ENCODE measurements at places on chromosomes 5 and 9.

DNA sequence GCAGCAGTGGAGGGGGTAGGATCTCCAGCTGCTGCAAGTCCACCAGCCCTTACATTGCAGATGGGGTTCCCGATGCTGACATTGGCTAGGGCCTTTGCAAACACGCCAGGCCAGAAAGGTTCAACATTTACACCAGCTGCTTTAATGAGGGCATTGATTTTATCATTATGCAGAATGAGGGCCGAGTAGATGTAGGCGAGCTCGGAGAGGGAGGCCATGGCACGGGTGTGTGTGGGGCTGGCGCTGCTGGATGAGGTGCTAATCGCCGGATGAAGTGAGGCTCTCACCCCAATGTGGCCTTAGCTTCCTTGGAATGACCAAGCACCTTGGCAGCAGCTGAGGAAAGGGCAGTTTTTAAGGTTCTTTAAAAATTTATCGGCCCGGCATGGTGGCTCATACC is 27.4 kb downstream of the PHAX start:
- DNase-seq = no peak

- DNase-seq = no peak
Measured at GRCh38 chr5:128193665-128194390, 110.3 kb downstream of the SLC12A2 start.

DNA sequence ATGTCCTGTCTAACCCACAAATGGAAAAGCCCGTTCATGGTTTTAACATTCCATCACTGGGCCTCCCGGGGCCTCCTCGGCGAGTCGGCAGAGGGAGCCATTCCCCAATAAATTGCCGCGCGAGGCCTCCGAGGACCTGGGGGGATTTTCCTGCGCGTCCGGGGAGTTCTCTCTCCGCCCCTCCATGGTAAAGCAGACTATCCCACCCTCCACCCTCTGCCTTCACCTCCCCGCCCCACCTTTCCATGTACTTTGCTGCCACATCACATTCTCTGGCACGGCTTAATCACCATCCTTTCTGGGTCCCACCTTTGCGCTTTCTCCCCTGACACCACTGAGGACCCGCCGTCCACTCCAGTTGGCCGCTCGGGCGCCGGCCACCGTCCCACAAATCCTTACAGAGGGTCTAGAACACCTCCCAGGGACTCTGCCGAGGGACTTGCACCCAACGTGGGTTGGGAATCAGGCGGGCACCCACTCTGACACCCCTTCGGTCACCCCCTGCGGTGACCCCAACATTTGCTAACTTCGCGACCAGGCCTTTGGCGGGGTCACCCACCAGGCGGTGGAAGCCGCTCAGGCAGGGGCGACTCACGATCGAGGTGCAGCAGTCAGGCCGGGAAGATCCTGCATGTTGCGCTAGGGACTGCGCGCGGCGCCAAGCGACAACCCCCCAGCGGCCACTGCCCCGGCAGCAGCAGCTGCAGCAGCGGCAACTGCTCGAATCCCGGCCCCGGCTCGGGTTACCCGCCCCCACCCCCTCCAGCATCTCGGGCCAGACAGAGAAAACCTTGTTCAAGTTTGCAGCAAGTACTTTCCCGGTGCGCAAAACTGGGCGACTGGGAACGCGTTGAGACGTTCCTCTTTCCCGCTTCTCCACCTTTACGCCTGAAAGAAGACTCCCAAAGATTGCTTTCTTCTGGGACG is at the start of gene MEGF10:
Gene MEGF10, plus strand, starts transcription at position 778 of the 927 bp plus-strand sequence. CDS start 40,513 bp downstream, outside the sequence.
- DNase-seq = no peak

DNA sequence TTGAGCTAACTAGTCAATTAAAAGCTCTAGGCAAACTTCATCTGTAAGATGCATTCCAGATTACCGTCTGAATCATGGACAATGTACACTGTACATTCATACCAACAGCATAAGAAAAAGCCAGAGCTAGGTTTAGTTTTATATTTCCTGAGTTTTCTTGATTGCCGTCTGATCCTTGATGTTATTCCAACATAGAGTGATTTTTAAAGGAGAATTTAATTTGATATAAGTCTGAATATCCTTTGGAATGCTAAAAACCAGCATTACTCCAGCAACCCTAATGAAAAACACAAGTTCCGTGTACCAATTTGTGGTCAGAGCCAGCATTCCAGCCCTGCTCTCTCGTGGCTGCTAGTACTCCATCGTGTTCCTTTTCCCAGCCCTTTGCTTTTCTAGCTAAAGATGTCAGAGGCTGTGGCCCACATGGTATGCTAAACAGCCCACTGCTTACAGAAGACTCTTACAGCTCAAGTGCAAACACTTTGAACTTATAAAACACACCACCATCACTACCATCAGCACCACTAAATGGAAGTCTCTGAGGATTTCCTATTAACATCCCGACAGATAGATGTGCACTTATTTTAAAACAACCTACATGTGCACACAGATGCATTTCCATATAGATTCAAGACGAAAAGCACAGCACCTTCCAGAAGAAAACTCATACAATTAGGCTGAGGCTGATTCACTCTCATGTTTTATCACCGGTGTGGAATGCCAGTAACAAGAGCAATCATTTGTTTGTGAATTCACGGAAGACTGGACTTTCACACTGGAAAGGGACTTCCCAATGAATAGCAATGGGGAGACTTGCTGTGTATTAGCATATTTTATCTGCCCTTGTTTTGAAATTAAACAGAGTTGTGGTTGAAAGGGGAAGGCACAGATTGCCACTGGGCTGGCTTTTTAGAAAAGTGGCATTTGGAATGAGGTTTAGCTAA is 246.9 kb upstream of the GAS1 start:
- no peak for DNase-seq

DNA sequence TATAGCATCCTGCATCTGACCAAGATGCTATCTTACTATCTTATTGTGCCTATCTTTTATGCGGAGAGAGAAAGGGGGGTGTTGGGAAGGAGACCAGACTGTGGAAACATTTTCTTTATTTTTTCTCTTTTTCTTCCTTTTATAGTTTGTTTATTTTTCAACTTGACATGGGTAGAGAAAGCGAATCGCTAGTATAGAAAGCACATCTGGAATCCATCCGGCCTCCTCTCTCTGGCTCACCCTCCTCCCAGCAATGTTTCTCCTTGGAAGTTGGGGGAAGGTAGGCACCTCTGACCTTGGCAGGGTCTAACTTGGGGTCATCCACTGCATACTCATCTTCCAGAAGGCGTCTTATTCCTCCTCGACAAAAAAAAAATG is 3.9 kb downstream of the S1PR3 start:
- DNase-seq = no peak

- no peak for DNase-seq
Measured at GRCh38 chr9:5553211-5553610, 42.9 kb downstream of the PDCD1LG2 start.

GRCh38 chr5:143824851-143825720 is 13.1 kb downstream of the HMHB1 start:
- peak; percentile 54 for DNase-seq

DNA sequence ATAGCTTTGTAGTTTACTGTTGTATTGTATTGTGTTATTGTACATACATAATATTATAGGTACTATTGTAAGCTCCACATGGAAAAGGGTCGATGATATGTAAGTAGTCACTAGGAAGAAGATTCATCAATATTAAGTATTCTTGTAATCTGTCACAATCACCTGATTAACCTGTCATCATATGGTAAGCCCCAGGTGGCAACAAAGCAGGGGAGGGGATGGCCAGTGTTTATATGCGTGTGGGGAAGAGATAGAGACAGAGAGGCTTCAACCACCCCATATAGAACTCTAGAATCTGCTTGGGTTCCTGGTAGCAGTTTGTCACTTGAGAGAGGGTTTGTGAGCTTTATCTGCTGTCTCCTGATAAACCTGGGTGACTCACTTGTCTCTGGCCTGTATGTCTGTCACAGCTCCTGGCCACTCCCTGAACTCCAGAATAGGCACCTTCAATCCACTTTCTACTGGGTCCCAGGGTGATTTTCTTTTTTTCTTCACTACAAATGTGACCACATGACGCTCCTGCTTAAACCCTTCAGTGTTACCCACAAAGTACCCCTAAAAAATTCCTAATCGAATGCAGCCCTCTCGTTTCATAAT is 48.9 kb upstream of the CPEB4 start:
- DNase-seq = no peak

DNA sequence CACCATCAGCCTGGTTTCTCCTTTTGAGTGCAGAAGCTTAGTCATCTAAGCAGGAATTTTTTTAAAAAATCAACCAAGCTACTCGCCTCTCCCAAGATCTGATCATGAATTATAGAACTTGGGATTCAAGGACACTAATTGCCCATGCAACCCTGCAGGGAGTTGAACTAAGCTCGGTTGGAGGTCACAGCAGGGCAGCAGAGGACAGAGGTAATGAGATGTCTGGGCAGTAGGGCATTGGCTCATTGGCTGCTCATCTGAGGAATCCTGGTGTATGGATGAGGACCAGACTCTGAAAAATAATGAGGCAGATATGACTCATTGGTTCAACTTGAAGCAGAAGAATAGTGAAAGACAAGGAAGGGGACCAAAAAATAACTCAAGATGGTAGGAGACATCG is 111.8 kb upstream of the TLE1 start:
- no peak for DNase-seq

- no peak for DNase-seq
Measured at GRCh38 chr5:143314659-143315058, 88.8 kb downstream of the NR3C1 start.

DNA sequence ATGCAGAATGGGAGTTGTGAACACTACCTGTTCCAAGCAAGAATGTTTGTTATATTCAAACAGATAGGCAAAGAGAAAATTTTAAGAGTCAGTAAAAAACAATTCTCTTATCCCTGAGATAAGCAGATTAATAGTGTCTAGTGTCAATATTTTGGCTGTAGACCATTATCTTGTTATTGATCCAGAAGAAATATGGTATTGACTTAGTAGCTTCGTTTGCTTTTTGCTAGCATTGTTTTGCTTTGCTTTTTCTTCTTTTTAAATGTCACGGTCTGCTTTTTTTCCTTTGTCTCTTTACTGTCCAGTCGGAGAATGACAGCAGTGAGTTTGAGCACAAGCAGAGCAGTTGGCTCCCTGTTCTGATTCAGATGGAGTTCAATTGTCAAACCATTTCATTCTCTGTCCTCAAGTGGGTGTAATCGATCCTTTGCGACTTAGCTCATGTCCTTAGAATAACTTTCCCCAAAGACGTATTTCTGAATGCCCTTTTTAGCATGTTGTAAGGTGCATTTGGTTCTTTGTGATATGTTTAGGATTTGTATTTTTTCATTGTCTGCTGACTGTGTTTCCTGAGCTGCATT is 29.3 kb downstream of the FUBP3 start:
- no peak for DNase-seq

DNA sequence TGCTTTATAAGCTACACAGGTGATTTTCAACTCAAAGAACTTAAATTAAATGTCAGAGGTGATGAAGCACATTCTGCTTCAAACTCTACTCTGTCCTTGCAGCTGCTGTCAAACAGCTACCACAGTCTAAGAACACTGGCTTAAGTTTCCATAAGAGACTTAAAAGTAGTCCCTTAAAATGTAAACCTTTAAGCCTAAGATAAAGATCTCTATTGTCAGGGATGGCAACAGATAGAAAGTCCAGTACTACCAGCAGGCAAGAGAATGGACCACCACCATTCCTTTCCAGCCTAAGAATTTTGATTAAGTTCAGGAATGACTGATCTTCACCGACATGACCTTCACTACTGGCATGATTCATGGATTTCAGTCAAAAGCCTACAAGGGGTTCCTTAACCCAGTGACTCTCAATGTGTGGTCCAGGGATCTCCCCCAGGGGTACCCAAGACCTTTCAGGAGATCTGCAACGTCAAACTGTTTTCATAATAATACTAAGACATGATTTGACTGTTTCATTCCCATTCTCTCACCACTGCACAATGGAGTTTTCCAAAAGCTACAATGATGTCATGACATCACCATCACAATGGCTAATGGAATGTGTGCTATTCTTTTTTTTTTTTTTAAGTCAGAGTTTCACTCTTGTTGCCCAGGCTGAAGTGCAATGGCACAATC is 41.1 kb upstream of the PLPP6 start:
- no peak for DNase-seq

DNA sequence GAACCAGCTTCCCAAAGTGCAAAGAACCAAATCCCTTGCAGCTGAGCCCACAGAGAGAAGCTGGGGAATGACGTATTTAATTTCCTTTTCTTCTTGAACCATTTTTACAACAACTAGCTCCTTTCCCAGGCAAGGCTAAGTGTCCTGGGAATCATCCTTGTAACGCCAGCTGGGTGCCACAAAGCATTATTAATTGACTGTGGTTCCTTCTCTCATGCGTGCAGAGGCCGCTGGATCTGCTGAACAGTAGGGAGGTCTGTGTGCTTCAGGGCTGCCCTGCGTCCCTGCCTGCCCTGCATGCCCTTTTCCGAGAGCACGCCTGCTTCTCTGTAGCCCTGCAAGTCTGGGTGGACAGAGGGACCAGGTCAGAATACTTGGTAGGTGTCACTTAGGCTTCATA is 124.1 kb upstream of the OTULINL start:
- no peak for DNase-seq

DNA sequence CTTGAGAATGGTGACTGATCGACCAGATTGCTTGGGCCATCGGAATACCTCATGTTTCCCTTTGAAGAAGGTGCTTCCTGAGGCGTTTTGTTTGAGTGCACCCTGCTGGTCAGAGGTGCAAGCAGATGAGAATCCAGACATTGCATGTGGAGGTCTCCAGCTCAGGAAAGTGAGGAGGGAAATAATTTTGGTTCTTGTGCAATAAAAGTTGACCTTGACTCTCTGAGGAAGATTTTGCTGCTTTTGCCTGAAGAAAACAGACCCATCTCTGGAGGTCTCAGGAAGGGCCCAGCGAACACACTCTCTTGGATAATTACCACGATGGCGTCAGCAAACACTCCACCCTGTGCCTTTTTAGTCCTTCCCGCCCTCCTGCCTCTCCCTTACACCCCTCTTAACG is 69.7 kb downstream of the GRAMD2B start:
- no peak for DNase-seq

- no peak for DNase-seq
Measured at GRCh38 chr9:94754976-94755475, 28.5 kb downstream of the AOPEP start.

- DNase-seq = no peak
Measured at GRCh38 chr9:33946779-33947535, 101.7 kb downstream of the UBAP2 start.

DNA sequence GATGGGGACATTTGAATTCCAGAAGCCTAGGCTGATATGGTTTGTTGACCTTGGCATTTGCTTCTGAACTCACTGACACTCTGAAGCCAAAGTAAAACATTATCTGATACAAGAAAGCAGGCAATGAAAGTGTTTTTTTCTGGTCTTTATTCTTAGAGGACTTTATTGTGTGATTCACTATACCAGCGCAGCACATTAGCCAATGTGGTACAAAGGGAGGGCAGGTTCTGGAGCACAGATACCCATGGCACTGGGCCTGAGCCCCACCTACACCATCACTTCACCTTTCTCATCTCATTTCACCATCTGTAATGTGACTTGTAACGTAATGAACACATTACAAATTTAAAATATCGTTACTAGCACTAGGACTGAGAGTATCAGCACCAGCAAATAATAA is 89.7 kb upstream of the ZNF366 start:
- DNase-seq = no peak

DNA sequence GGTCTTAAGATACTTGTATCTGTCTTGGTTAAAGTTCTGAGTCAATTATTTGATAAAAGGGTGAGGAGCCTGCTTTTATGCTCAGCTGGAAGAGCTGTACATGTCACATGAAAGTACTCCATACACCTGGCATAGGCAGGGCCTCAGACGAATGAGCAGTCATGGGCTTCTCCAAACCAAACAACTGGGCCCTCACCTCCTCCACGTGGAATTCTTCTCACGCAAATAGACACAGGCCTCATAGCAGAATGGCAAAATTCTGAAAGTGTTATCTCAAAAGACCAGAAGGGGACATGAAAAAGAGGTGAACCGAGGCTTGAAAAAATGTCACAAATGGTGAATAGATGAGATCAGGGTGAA is 48.6 kb downstream of the FAM240B start:
- DNase-seq = no peak

- no peak for DNase-seq
Measured at GRCh38 chr5:34976347-34976746, 47.0 kb downstream of the DNAJC21 start.
